T-helper 22 cell (primary cell): ENCODE measurements at places on chromosomes 1 and 21.

DNA sequence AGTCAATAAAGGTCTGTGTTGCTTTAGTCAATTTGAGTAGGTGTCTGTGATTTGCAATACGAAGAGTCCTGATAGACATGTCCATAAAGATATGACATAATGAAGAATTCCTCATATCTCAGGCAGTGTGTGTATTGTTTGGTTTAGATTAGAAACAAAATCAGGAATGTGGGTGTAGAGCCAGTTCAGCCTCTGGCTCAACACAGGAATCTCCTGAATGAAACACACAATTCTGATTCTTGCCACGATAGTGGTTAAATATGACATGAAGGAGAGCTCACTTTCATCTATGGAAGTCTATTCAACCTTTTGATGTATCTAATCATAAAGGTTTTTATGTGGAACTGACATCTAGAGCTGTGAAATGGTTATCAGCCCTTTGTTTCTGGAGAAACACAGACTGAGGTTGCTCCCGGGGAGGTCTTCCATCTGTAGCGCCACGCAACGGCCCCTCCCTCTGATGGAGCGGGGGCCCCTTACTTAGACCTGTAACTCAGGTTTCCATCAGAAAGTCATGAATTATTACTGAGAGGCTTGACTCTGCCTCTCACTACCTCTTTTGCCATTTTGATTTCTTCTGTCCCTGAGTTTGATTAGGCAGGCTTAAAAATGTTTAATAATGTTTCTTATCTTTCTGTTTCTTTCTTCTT, 19.5 kb downstream of the TSPAN2 start:
- no peak for DNase-seq

DNA sequence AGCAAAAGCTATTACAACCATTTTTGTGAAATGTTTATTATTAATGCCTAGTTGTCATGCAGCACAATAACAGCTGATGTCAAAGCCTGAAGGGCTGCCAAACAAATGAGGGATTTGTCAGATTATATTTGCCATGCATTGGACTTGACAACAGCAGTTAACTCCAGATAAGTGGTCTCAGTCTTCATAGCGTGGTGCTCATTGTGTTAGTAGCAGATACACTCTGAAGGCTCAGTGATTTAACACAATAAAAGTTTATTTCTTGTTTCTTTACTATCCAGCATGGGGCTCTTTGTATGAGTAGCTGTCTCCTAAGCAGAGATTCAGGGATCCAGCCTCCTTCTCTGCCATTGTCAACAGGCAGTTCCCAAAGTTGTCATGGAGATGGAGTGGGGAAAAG, 76.0 kb upstream of the PTGFRN start:
- no peak for DNase-seq

- DNase-seq, result no peak
Measured at GRCh38 chr1:19165501-19165900, 44.6 kb downstream of the UBR4 start.

- DNase-seq, result no peak
Measured at GRCh38 chr1:38891753-38892152, 10.4 kb upstream of the GJA9 start.

DNA sequence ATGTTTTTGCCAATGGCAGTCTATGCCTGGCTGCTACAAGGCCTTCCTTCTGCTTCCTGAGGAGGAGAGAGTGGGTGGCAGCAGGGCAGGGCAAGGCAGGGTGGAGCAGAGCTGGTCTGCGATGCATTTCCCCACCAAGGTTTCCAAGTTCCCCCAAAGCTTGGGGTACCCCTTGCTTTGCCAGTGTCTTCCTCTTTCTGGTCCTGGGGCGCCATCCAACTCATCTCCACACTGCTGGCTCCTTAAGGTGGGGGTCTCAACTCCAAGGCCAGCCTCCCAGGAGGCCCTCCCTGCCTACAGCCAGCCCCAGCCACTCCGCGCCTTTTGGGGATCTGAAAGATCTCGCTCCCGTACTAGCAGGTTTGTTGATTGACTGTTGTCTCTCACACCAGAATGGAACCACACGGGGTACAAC, 3.9 kb upstream of the SKI start:
- DNase-seq, result no peak

DNA sequence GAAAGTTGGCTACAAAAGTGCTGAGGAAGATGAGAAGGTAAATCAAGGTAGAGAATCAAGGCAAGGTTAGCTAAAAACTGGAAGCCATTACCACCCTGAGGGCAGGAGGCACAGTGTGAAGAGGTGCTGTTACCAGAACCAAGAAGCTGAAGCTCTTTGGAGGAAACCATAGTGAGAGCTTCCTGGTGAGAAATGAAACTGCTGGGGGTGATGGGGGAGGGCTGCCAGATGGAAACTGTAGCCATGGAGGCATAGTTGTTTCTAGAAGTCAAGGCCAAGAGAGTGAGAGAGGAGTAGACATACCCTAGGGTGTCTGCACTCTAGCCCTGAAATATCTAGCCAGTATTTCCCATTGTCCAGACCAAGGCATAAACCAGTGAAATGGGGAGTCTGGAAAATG, 28.7 kb downstream of the IFI44 start:
- no peak for DNase-seq

GRCh38 chr1:95966866-95967265, 732.9 kb downstream of the RWDD3 start:
- no peak for DNase-seq

DNA sequence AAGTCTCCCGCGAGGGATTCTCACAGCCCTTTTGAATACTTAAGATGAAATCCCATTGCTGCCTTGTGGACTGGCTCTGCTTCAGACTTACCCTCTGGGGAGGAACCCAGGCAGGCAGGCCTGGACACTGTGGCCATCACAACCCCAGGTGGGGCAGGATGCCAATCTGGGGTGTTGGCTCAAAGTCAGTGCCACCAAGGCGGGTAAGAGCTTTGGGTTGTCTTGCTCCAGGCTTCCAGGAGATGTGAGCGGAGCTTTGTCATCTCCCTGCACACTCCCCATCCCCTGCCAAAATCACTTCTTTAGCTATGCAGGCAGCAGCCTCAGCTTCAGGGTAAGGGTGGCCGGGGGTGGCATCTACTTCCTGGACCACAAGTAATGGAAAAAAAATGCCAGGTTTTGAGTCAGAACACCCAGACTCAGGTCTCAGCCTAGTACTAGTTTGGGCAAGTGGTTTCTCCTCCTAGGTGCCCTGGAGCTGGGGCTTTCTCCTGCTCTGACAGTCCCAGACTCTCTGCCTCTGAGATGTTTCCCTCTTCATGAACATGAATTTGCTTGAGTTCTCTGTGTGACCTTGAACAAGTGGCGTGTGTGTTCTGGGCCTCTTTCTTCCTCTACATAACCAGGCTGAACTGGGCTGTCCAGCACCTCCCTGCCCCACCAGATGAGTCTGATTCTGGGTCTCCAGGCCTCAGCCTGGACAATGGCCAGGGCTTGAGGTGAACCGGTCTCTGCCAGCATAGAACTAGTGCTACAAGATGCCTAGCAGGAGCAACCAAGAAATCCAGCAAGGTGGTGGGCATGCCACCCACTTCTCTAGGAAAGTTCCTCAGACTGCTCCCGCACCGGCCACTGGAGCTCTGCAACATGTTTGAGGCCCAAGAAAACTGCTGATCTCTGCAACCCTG, 65.4 kb downstream of the VWA5B1 start:
- no peak for DNase-seq

DNA sequence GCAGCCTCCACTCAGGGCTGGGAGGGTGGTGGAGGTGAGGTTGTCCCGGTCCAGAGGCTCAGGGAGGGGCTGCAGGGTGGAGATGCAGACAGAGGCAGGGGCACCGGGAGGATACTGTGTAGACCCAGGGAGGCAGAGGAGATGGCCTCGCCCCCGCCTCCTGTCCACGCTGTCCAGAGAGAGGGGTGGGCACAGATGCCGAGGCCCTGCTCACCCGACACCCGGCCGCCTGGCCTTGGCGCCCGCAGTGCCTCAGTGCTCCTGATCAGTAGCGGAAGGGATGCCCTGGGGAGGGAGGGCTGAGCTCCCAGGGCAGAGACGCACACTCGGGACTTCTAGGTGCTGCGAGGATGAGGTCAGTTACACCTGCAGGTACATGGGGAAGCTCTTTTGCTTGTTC, 102.7 kb upstream of the TTC34 start:
- DNase-seq, result no peak

GRCh38 chr1:89952605-89953130, 42.2 kb upstream of the ZNF326 start:
- no peak for DNase-seq

GRCh38 chr1:8420318-8420717, 102.4 kb downstream of the SLC45A1 start:
- DNase-seq, result no peak

- peak; percentile 47 for DNase-seq
Measured at GRCh38 chr1:172638885-172639831, 19.7 kb upstream of the FASLG start.

DNA sequence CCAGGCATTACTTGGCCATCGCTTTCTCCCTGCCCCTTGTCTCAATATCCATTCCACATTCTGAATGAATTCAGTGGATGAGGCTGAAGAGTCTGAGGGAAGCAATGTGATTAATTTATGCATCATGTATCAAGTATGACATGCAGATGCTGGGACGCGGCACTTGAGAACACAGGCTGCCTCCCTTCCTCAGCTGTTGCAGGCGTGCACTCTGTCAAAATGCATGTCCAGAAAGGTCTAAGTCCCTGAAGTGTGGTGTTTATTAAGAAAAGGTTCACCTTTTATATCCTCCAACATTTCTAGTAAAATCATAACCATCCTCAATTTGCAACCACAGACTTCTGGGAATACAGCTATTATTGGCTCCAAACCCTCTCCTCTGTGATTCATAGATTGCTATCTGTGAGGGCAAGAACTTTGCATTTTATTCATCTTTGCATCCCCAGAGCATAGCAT, 22.6 kb upstream of the RAB3GAP2 start:
- DNase-seq, result no peak

DNA sequence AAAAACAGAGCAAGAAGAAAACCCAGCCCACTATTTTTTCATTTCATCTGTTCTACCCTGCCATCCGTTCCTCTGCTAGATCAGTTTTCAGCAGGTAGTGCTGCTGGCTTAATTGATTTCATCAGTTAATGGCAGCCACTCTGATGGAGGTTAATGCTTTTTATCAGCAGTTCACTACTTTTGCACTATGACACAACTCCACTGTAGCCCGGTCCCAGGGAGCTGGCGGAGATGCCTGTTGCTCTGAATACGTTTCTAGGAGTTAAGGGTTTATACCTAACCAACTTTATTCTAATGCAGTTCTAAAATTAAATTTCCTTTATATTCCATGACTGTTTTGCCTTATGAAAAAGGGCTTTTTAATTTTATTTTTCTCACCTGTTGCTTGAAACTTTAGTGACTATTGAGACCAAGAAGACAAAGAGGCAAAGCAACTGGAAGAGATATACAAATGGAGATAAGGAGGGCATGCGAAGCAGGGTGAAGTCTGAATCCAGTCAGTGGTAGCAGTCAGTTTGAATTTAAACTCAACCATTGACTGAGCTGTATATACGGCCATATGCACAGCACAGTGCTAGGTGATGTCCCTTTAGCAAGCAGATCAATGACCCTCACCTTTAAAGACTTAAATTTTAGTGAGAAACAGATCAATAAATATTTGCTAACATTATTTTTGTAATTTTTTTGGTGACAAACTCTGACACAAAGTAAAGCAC, 477.9 kb downstream of the LMO4 start:
- no peak for DNase-seq
